ENCODE measurements at places on chromosomes 11 and 22. TPM values are rescaled to one million over a fixed set of nuclear protein-coding genes. Genes with fewer than 3 reads are reported as not detected.

DNA sequence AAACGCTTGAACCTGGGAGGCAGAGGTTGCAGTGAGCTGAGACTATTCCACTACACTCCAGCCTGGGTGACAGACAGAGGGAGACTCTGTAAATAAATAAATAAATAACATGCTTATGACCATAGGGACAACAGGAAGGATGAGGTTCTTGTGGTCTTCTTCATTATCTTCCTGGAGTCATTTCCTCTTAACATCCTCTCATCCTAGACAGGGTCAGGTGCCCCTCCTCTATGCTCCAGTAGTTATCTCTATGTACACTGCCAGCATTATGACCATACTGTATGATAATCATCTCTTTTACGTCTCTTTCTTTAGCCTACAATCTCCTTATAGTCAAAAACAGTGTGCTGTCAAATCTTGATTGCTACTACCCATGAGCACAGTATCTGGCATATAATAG, 17.7 kb downstream of the RAB30 start:
- DNase-seq = no peak

DNA sequence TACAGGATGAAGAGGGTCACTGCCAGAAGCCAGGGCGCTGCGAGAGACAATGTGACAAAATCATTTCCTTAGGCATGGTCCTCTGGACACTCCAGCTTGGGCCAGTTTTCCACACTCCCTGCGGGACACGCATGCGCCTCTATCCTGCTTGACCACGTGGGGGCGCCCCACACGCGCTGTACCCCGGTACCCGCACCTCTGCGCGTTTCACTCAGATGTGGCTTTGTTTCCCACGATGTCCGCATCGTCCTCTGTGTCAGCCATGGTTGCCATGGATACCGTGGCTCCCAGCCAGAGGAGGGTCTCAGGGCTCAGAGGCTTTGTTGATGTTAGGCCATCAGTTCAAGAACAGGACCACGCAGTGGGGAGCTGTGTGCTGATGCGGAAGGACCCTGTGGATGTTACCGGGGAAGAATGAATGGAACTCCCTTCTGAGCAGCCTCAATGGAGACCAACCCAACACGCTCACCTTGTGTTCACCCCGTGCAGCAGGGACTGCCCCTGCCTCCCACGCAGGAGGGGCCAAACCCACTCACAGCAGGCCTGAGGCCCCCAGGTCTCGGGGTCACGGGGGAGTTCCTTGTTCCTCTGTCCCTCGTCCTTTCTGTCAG, 101.1 kb upstream of the SLC22A12 start:
- peak; percentile 14 for DNase-seq

Gene RFPL2
- 22.1 TPM for total RNA-seq

- DNase-seq = no peak
These were observed 45.7 kb downstream of the PHF21B start for GRCh38 chr22:44963832-44964721.

DNA sequence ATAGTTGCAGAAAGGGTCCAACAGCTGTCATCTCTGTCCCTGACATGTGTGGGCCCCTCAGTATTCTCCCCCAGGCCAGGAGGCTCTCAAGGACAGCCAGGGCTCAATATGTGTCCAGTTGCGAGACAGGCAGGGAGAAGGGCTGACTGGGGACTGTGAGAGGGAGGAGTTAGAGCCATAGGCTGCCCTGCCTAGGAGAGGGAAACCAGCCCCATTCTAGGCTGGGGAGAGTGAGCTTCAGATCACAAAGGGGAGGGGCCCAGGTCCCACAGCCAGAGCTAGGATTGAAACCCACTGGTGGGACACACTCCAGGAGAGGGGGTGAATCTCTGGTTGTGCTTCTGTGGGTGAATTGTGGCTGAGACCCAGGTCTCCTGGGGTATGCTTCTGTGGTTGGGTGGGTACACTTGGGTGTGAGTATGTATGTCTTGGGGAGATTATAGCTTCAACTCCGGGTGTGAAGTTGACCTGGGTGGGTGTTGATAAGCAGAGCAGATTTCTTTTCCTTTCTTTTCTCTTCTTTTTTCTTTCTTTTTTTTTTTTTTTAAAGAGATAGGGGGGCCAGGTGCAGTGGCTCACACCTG, 2.1 kb upstream of the CARNS1 start:
- DNase-seq = no peak

DNA sequence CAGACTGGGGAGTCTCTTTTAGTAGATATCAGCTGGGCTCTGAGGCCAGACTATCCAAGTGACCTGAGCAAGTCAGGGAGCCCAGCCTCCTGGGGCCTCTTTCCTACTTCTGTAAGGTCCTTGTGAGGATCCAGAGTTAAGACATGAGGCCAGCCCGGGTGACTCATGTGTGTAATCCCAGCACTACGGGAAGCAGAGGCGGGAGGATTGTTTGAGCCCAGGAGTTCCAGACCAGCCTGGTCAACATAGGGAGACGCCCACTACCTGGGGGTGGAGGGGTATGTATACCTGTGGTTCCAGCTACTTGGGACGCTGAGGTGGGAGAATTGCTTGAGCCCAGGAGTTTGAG, 36.9 kb upstream of the POLA2 start:
- no peak for DNase-seq

- no peak for DNase-seq
These were observed 36.4 kb downstream of the KCNQ1 start for GRCh38 chr11:2481253-2481652.

Gene PANX3
- total RNA-seq = not detected

DNA sequence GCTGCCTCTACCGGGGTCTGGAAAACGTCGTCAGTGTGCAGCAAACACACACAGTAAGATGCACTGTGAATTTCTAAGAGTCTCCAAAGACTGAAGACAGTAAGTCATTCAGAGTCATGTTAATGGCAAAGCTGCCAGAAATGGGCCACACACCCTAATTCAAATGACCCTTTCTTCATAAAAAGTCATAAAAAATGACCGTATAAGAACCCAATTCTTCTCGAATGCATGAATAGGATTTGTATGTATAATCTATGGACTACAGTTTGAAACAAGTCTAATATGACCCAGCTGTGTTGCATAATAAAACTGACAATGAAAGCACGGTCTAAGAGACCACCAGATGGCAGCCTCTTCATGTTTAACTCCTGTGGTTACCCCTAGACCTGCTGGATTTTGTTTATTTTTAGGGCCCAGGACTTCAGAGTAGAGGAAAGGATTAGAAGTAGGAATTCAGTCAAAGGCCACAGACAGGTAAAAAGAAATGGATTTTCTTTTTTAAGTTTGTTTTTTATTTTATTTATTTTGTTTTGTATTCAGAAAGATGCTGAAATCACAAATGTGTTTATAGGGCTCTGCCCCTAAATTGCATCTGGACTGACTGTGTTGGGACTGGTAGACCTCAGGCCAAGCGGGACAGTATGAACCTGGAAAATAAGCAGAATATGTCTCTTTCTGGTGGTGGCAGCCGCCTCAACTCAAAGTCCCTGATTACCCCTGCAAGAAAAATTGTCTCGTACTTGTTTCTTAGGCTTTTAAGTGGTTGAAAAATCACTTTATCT, 32.1 kb upstream of the SLC5A12 start:
- DNase-seq = peak; percentile 49

DNA sequence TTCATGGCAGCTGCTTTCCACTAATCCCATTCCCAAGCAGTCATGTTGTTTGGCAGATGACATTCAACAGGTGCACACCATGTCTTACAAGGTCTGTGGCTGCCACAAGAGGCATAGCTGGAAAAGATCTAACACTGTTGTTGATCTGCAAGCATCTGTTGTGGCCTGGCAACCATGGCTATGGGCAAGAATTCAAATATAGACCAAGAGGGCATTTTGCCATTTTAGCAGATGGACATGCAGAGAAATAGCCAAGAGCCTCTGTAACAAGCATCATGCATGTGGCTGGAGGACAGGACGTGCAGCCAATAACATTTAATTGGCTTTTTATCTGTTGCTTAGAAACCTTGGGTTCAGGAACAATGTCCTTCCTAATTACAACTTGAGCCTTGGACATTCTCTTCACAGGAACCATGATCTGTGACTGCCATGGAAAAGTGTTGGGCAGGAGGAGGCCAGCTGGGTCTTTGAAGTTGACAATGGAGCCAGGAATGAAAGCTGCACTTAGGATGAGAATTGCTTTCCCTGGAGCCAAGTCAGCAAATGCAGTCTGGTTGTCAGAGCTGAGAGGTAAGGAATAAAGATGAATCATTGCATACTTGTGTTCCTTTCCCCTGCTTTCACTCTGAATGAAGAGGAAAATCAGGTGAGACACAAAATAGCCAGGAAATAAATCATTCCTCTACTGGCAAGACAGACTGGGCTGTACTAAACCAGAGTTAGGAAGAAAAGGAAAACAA, 113.6 kb upstream of the ANO5 start:
- no peak for DNase-seq

- DNase-seq = no peak
These were observed 76.8 kb downstream of the KCNC1 start for GRCh38 chr11:17811352-17811751.

GRCh38 chr11:66133216-66133775, 63.2 kb downstream of the PACS1 start:
- no peak for DNase-seq

- DNase-seq = no peak
These were observed 203.1 kb downstream of the TENM4 start for GRCh38 chr11:79237703-79238102.

Gene LARGE1
- total RNA-seq = 18.6 TPM

- no peak for DNase-seq
These were observed 120.8 kb downstream of the KCNQ1 start for GRCh38 chr11:2565447-2566222.

DNA sequence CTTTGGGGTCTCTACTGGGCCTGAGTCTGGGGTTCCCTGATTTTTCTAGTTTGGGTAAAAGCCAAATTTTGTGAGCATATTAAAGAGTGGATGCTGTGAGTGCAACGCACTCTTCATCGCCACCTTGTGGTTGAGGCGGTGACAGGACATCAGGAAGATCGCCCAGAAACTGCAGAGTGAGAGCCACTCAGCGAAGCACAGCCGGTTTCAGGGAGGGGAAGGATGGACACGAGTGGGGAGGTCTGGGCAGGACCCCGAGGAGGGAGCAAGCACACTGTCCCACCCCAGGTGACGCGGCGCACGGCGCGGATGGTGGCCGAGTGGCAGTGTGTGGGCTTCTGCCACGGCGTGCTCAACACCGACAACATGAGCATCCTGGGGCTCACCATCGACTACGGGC, 9.1 kb downstream of the SELENOO start:
- peak; percentile 57 for DNase-seq

Gene HBB
- 9.5 TPM for total RNA-seq

- peak; percentile 27 for DNase-seq
These were observed 16.9 kb upstream of the RAC2 start for GRCh38 chr22:37260901-37261336.

GRCh38 chr11:3802011-3802790, 4.8 kb upstream of the NUP98 start:
- DNase-seq = no peak

DNA sequence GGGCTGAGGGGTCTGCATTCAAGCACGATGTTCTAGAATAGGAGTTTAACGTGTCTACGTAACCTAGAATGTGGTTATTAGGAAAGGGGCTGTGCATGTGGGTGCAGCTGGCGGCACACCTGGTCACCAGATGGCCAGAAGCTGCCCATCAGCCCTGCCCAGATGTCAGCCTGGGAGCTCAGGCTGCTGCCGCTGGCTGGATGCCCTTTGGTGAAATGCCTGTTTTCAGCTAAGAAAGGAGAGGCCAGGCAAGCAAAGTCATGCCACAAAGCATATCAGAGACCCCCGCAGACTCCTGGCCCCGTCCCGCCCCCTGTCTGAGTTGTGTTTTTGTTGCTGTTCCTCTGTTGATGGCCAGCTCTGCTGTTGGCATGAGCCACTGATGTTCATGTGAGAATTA, 11.3 kb upstream of the ADORA2A start:
- no peak for DNase-seq

DNA sequence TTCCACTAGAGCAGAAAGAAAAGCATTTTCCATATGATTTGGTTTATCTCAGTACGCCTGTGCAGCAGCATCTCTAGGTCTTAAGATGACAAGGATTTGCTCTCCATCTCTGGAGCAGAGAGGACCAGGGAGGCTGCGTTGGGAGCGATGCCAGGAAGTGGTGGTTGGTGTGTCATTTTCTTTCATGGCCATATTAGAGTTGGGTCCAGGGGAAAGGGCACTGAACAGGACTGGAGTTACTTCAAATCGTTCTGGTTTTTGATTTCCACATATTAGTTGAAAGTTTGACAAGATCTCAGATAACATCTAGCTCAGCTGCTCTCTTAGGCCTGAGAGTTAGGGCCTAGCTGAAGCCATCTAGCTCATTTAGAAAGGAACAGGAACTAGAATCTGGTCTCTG, 157.7 kb downstream of the ADAMTS15 start:
- DNase-seq = no peak

Gene OR5T1
- not detected for total RNA-seq

Gene KDM4D
- total RNA-seq = 2.6 TPM

DNA sequence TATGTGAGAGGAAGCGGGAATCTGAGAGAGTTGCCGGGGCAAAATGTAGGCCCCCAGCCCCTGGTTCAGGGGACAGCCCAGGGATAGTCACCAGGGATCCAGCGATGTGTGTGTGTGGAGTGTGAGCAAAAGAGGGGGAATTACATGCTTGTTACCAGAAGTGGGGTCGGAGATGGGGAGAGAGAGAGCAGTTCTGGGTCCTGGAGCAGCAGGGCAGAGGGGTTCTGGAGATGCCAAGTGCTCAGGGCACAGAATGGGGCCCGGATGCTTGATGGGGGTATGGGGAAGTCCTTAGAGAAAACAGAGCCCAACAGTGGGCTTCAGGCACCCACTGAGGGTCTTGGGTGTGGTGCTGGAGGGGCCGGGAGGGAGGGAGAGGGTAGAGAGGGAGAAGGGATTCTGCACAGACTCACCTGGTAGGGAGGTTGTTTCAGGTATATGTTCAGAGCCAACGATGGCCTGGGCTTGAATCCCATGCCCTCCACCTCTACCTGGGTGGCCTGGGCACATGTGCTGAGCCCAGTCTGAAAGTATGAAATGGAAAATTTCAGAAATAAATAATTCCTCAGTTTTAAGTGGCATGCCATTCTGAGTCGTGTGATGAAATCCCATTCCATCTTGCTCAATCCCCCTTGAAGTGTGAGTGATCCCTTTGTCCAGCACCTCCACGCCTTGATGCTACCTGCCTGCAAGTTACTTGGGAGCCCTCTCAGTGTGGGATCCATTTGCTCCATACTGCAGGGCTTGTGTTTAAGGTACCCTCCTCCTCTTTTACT, 12.4 kb downstream of the SMIM38 start:
- no peak for DNase-seq

Gene KCNK4
- total RNA-seq = not detected

GRCh38 chr11:122104341-122104740, 11.7 kb downstream of the BLID start:
- DNase-seq = no peak

- no peak for DNase-seq
These were observed 580 bp downstream of the DTX4 start for GRCh38 chr11:59172345-59173079.

DNA sequence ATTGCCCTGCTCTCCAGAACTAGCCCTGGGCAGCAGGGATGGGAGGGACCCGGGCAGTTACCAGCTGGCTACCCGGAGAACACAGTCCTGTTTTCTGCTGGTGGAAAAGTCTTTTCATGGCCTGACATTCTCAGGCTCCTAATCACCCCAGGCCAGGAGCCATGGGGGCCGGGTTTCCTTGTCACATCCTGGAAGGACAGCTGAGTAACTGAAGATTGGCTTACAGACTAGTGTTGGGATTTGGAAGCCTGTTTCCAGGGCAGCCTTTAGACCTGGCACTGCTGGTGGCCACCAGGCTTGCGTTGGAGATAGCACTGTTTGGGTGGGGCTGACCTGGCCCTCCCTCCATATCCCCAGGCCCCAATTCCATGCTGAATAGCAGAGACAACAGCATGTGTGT, 349.0 kb downstream of the CTTN start:
- no peak for DNase-seq

- no peak for DNase-seq
These were observed 94.4 kb downstream of the SCN3B start for GRCh38 chr11:123560006-123560405.

Data from prostate gland (tissue), 2 donors.